ENCODE measurements at places on chromosomes 3 and 15. TPM values are rescaled to one million over a fixed set of nuclear protein-coding genes. Genes with fewer than 3 reads are reported as not detected.

The SOX14 gene
- total RNA-seq, result not detected

The EEFSEC gene
- total RNA-seq, result 6.8 TPM

The CLDN18 gene
- total RNA-seq, result not detected

The TMEM40 gene
- not detected for total RNA-seq

DNA sequence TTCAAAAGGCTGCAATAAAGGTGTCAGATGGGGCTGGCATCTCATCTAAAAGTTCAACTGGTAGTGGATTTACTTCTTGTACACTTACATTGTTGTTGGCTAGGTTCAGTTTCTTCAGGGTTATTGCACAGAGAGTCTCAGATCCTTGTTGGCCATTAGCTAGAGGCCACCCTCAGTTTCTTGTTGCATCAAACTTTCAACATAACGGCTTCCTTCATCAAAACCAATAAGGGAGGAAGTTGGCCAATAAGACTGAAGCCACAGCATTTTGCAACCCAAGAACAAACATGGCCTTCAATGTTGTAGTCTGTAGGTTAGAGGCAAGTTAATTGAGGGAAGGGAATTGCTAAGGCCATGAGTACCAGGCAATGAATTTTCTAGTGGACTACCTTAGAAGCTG is 218.0 kb downstream of the ZBBX start:
- DNase-seq, result no peak

GRCh38 chr3:136197159-136197793 is 1.1 kb upstream of the MSL2 start:
- no peak for DNase-seq

GRCh38 chr3:85801955-85802354 is 843.2 kb downstream of the CADM2 start:
- DNase-seq, result no peak

DNA sequence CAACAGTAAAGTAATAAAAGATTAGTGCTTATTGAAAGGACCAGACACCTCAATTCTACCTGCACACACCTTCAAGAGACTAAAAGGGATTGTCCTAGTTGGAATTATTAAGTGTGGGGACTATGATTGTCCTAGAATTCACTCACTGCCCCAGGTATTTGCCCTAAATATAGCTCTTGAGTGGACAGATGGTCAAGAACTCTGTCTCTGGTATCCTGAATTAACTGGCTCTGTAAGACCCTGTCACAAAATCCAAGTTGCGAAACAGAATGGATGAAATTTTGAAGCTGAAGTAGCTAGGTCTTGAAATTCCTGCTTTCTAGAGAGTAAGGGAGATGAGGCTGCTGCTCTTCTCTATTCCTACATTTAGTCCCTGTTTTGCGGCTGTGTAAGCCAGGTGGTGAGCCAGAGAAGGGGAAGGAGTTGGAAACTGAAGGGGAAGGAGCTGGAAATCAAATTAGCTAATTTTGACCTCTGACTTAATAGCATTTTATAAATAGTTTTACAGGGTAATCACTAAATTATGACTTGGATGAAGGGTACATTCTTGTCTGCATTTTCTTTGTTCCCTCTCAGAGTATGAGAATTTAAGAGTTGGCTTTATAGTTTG is 34.5 kb downstream of the KBTBD12 start:
- no peak for DNase-seq

- DNase-seq, result peak; percentile 20
Observed at GRCh38 chr15:76108021-76108723, 48.4 kb downstream of the TMEM266 start.

- DNase-seq, result no peak
Observed at GRCh38 chr3:197907196-197907595, 42.8 kb upstream of the RPL35A start.

- DNase-seq, result peak; percentile 26
Observed at GRCh38 chr3:64530434-64531049, 157.3 kb downstream of the ADAMTS9 start.

DNA sequence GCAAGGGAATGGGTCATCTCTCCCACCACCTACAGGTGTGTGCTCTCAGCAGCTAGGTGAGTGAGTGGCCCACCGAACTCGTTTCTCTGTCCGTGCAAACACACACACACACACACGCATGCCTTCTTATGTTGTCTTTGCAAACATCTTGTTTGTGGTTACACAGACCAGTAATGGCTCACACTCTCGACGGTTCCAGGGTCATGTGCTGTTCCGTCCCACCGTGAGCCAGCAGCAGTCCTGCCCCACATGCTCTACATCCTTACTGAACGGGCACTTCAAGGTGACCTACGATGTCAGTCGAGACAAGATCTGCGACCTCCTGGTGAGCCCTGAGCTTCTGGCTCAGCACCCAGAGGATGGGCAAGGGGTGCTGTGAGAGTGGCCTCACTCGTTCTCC is 4.3 kb downstream of the ITIH1 start:
- no peak for DNase-seq

DNA sequence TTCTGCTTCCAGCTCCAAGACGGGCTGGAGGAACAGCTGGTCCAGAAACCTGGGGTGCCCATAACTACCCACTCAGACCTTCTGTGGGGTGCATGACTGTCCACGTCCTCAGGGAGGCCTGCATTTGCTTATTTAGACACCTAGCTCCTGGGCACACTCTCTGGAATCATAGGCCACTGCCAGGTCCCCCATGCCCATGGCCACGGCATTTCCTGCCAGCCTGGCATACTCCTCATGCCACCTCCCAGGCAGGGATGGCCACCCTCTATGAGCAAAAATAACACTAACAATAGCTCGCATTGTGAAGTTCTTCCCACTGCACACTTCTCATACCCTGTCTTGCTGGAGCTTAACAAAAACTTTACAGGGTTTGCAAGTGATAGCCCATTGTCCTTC is 166.9 kb upstream of the TPM1 start:
- no peak for DNase-seq

DNA sequence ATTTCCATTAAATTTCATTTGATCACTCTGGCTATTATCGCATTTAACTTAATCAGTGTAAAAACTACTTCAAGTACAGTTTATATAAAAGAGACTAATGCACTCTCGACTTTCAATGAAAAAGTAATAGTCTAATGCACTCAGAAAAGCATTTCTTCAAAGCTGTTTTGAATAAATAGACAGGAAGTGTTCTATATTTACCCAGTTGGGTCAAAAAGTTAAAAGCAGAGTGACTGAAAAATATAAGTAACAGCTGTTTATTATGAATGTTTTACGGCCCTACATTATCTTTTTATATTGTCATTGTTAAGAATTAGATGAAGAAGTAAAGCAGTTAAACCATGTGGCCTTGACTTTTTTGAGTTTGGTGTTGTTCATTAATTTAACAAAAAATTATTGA is 391.8 kb downstream of the ZPLD1 start:
- DNase-seq, result no peak

GRCh38 chr3:2262204-2262603 is 163.5 kb downstream of the CNTN4 start:
- no peak for DNase-seq

Data from MG63 (cell line).